ENCODE measurements at places on chromosomes 5 and 9.

- DNase-seq, result no peak
These were observed 33.1 kb upstream of the MVB12B start for GRCh38 chr9:126293522-126293889.

GRCh38 chr9:33498387-33498786, 24.7 kb upstream of the NOL6 start:
- DNase-seq, result no peak

DNA sequence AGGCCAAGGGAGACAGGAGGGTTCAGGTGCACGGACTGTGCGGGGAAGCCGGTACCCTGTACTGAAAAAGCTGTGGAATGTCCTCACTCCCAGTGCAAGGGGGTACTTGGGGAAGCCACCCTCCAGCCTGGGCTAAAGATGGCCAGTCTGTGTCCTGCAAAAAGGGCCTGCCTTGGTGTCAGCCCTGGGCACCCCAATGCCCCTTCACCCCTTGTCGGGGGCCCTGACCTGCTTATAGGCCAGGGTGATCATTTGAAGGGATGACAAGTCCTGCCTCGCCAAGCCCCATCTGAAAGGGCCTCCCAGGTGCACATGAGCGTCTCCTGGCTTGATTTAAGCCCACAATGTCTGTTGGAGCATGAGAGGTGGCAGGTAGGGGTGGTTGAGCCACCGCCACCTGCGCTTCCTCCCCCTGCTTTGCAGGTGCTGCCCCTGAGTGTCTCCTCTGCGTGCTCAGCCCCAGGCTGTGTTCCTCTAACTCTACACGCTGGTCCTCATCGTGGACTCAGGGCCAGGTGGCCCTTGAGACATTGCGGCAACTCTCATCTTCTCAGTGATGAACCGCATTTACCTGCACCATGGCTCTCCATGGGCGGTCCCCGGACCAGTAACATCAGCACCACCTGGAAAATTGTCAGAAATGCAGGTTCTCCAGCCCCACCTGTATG, 97.0 kb downstream of the ANKRD33B start:
- DNase-seq, result no peak

DNA sequence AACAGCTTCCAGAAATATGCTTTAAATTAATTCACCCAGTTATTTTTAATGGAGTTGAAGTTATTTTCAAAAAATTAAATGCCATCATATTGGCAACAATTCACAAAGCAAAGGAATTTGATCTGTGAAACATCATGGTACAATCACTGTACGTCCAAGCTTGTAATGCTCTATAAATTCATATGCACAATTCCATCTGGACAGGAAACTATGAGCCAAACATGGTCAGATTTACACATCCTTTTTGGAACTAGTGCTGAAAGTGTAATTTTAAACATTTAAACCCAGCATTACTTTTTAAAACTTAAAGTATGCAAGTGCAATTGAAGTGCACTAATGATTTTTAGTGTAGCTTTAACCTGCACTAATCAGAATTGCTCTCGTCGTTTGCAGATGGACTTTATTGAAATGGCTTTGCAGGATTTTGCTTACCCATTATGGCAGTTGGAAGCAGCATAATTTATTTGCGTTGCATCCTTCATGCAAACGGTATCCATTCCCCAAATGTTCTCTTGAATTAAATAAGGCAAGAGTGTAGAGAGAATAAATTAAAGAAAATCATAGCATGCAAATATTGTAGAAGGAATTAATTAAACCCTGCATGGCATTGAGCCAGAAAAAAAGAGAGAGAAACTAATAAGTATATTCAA, 21.0 kb upstream of the OR13F1 start:
- no peak for DNase-seq

DNA sequence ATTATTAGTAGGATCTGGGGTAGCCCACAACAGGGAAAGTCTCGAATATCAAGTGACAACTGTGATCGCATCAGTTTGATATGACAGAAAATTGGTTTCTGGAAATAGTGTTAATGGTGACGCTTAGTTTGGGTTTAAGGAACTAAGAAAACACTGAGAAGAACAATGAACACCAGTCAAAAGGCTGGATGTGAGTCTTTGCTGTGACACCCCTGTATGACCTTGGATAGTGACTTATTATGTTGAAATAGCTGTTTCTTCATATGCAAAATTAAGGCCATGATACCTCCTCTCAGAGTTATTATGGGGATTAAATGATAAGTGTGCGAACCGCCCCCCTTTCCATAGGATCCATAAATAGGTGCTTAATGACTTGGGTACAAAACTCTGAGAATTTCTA, 926 bp downstream of the DNAJC25 start:
- DNase-seq, result peak; percentile 40

GRCh38 chr9:3511551-3511950, 14.2 kb downstream of the RFX3 start:
- DNase-seq, result no peak
